RWPE2 (cell line): ENCODE measurements at places on chromosomes 5 and 9.
A peak's percentile ranks its signal among the peaks of the same experiment; 100 is the strongest.

GRCh38 chr5:175516933-175517823 lies 38.8 kb downstream of the SFXN1 start:
- DNase-seq, result no peak

- no peak for DNase-seq
Measured at GRCh38 chr5:93510626-93511380, 70.2 kb downstream of the NR2F1-AS1 start.

DNA sequence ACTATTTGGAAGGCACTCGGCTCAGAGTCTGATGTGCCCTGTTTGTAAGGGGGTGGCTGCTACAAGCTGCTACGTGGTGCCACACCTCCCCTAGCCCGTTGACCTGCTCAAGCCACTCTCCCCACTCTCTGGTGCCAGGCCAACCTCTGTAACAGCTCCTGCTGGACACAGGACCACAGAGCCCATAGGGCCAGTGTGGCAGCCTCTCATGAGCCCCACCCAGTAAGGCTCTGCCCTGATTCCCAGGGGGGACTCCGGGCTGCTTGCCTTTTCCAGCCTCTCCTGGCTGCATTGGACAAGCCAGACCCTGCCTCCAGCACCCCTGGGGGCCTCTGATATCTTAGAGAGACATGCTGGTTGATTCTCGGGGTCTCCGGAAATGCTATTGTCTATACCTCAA lies 53.3 kb upstream of the ANGPTL2 start:
- peak; percentile 20 for DNase-seq

DNA sequence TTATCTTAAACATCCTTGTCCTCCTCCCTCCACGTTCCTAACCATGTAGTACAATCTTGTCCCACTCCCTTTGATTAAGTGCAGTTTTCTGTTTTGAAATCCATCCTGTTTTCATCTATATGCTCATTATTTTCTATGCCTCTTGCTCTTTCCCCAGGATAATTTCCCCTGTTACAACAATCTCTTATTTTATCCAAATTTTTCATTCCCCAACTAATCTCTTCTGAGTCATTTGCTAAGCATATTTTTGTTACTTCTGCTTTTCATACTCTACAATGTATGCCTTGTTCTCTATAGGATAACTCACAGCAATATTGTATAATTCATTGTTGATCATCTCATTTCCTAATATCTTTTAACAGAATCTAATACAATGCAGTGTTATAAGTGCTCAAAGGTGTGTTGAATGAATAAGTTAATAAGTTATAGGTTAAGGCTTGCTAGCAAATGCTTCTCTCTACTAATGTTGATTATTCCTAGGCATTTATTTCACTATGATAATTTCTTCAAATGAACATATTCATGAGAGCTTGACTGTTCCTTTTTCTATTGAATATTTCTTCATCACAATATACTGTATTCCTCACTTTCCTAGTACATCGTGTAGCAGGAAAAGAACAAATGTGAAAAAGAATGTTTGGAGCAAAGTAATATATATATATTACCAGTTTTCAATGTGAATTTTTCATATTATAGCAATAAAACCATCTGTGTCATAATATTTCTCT lies 1.5 kb downstream of the OMD start:
- no peak for DNase-seq

DNA sequence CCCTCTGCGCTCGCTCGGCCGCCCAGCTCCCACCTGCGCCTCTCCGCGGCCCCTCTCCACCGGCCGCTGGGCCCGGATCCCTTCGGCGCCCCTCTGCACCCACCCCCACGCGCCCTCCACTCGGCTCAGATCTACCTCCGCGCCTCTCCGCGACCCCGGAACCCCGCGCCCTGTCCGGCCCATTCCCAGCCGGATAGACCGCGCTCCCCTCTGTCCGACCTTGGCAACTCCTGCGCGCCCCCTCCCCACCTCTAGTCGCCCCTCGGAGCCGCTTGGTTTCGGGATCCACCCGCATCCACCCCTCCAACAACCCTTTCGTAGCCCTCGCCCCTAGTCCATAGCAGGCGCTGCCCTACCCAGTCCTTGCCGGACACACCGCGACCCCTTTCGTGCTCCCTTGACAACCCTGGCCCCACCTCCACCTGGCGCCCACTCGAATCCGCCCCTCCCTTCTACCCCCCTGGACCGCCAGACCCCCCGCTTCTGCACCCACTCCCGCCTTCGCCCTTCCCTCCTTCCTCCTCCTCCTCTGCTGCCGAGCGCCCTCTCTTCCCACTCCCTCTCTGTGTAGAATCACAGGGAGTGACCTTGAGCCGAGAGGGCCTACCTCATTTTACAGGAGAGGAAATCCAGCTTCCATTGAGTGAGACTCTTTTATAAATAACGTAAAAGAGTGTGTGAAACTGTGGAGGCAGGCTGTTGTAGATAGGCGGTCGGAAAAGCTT lies 525 bp upstream of the AK3 start:
- DNase-seq, result no peak

DNA sequence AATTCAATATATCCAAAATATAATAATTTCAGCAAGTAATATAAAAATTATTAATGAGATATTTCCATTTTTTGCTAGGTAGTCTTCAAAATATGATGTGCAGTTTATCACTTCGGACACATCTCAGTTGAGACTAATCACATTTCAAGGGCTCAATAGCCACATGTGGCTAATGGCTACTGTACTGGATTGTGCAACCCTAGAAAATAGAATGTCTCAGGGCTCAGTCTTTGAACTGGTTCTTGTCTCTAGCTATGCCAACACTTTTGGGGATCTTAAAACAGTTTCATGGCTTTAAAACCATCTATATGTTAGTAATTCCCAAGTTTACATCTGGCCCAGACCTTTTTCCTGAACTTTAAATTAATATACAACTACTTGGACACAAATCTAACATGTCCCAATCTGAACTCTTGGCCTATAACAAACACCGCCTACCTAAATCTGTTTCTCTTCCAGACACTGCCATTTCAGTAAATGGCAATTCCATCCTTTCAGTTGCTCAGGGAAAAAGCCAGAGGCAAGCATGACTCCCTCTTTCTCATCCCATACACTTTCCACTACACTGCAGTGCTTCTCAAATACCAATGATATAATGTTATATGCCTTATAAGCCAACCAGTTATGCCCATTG lies 18.8 kb downstream of the PTAR1 start:
- DNase-seq, result no peak

DNA sequence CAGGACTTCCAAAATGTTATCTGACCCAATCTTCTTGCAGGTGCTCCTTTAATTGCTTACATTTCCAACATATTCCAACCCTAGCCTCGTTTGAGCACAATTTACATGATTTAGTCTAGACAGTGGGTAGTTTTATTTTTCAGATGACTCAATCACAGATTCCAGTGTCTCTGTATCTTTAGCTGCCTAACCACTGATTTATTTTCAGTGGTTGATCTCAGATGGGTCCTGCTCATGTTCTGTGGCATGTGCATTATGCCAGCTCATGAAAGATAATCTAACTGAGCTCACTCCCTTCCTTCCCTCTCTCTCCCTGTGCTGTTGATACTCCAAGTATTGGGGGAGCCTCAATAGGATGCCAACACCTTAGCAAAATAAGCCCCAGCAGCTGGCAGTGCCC lies 106.1 kb upstream of the ICE1 start:
- no peak for DNase-seq

DNA sequence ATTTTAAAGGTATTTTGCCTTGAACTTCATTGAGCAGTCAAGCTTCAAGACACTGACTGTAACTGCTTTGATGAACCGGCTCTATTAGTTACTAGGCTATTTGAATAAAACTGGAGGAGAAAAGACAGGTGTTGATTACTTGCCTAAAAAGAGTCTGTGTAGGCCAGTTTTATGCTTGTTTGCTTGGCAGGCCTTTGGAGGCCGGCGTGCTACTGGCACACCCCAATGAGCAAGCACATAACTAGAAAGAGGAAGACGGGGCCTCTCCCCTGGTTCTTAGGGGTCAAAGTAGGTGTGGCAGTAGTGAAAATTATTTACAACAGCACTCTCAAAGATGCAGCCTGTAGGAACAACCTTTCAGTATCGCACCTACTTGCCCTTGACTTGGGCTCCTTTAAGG lies 2.1 kb upstream of the ZFR start:
- no peak for DNase-seq

DNA sequence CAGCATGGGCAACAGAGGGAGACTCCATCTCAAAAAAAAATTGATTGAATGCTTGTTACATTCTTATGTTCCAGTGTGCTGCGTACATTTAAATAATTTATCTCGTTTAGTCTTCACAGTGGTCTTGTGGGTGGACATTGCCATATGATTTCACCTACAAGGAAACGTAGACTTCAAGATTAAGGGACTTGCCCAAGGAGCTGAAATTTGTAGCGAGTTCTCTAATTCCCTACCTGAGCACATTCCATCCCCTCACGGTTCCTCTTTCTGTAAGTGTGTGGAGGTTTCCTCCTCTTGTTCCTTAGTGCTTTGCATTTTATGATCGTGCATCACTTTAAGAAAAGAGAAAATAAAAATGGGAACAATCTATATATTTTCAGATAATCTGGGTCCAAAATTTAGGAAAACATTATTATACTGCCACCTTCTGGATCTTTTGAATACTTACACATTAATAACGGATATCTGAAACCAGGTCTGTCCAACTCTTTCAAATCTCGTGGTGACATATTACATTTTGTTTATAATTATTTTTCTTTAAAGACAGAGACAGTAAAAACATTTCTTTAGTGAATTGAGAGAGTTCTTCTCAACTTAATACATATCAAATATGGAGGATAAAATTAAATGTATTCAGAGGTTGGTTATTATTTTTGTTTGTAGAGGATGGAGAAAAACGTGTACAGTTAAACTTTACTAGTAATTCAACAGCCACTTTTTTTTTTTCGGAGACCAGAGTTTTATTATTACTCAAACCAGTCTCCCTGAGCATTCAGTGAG lies 29.9 kb upstream of the C7 start:
- DNase-seq, result no peak
